ENCODE measurements at places on chromosomes 4 and X.

DNA sequence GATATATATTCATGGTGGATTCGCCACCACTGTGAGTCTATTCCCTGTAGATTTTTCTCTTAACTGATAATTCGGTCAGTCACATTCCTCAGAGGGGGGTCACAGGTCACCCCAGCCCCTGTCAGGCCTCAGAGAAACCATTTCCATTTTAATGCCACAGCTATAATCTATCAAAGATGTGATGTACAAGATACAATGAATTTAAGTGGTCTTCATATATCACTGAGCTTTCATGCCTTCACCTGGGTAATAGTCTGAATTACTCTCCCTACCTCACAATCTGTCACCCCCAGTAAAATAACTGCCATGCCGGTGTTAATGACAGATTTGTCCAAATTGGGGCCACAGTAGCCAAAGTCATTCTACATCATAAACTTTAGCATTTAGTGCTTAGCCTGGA, 64.7 kb downstream of the NKX6-1 start:
- DNase-seq: no peak

GRCh38 chr4:82900066-82900410, 497 bp upstream of the THAP9 start:
- DNase-seq: no peak

GRCh38 chr4:636628-637159, 11.3 kb downstream of the PDE6B start:
- DNase-seq: no peak

DNA sequence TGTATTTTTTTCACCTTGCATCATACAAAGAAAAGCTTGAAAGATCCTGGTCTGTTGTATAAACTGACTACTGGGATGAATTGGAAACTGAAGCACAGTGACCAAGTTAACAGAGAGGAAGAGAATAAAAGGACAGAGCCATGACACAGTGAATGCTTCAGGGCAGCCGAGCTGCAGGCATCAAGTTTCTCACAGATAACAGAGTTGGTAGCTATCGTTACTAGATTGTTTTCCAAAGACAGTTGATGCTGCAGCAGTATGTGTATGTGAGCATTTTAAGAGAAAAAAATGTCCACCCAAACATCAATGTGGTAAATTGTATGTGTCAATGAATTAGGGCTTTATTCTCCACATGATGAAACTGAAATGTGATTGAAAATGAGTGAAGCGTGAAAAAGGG, 1032.7 kb downstream of the ADGRL3 start:
- DNase-seq: no peak

- DNase-seq: no peak
Observed at GRCh38 chr4:174444390-174444789, 77.9 kb downstream of the HPGD start.

DNA sequence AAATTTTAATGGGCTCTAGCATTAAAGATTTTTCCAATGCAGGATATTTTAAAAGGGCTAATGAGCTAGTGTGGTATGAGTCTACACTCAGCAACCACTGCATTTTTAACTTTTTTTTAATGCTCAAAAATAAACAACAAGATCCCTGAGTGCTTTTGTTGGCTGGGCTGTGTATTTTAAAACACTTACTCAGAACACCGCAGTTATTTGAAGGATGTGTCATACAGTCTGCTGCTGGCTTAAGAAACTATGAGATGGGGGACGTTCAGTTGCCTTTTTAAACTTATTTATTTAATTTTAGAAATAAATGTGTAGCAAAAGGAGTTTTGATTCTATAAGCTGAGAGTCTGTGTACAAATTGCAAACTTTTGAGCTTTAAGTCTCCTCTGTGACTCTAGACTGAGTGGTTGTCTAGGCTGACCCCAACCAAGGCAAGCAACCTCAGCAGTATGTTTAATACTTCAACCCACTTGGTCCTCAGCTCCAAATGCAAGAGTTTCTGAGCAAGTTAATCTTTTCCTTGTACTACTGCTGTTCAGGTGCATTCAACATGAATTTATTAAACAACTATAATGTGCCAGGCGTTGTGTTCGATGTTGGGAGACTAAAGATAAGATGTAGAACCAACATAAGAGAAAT, 278.6 kb upstream of the DIPK2B start:
- DNase-seq: no peak

- no peak for DNase-seq
Observed at GRCh38 chrX:40188573-40189417, 91.0 kb upstream of the BCOR start.

DNA sequence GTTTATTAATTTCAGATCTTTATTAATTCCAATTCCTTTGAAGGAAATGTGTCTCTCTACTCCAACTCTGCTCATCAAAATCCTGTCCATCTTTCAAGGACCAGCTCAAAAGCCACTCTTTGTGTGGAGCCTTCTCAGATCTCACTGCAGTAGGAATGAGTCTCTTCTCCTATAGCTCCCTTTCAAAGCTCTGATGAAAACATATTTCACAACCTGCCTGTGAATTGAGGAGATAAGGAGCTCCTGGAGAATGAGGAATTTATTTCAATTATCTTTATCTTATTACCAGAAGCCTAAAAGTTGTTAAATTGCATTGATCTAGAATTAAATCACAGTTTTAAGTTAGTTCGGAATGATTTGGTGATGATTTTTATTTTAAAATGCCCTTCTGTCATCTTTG, 92.6 kb upstream of the TRPC3 start:
- no peak for DNase-seq

- DNase-seq: no peak
Observed at GRCh38 chr4:151772274-151772673, 11.5 kb upstream of the GATB start.

- DNase-seq: no peak
Observed at GRCh38 chrX:111365770-111366325, 46.1 kb downstream of the DCX start.

DNA sequence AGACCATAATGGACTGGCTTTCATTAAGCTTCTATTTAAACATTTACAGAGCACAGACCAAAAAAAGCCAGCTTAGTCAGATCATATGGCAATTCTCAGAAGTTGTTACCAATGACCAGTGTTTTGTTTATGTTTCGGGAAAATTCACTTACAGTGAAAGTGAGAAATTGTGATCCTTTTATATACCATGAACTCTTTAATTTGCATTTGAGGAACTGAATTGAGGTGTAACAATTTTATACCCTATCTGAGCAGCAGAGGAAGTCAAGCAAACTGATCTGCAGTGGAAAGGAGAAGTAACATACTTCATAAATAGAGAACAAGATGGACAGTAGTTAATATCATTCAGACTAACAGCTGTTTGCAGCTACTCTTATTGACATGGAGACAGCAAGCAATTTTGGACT, 97.1 kb downstream of the TMA16 start:
- no peak for DNase-seq

GRCh38 chrX:104697294-104697693, 131.3 kb downstream of the IL1RAPL2 start:
- DNase-seq: no peak

- DNase-seq: no peak
Observed at GRCh38 chrX:69237236-69237635, 72.0 kb upstream of the PJA1 start.

DNA sequence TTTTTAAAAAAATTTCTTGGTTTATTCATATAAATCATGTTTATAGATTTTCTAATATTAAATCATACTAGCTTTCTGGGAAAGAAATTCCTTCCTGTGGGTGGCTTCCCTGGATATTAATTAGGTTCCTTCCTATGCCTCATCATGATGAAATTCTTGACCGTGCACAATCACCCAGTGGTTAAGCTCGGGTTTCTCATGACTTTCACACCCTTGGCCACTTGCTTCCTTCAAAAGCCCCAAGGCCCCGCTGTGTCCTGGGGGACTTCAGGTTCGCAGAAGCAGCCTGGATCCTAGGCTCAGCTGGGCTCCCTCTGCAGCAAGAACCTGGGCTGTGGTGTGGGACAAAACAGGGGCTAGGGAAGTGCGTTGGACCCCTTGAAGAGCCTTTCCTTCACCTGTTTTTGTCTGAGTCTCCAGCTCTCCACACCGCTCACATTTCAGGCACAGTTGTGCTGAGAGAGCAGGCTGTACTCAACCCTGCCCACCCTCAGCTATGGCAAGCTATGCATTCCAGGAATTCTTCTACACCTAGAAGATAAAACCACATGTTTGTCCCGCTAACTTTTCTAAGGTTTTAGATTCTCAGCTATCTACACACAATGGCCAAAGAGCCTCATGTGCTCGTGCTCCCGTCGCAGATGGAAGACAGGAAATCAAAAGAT, 48.9 kb upstream of the TMSB15B start:
- no peak for DNase-seq

- DNase-seq: no peak
Observed at GRCh38 chr4:109169170-109169569, 133.3 kb downstream of the COL25A1 start.

DNA sequence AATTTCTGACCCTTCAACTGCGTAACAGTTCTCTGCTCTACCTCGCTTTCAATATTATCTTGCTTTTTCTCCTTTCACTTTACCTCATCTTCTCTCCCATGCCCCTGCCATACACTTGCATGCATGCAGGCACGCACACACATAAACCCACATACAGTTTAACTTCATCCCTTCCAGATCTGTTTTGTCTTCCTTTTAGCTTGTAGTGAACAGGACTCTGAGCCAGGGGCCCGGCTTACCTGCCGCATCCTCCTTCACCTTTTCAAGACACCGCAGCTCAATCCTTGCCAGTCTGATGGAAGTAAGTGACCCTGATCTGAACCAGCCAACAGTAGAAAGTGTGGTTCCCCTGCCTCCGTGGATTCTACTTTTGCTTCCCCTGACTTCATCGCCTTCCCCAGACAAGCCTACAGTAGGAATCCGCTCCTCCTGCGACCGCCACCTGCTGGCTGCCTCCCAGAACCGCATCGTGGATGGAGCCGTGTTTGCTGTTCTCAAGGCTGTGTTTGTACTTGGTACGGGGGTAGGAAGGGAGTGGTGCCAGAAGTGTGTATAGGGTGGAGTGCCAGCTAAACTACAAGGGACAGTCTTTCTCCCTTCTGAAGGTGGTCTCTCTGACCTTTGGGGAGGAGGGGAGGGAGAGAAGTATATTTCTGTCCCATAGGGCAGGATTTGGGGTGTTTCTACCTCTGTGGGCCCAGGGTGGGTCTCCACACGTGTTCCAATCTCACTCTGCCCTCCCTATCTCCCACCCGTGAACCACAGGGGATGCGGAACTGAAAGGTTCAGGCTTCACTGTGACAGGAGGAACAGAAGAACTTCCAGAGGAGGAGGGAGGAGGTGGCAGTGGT, 10.7 kb downstream of the MED12 start:
- DNase-seq: no peak

GRCh38 chr4:108219998-108220397, 51.3 kb upstream of the LEF1 start:
- DNase-seq: no peak

Data from DMS 273 treated with DMSO at 0.1 percent for 48 hours (cell line).